ENCODE measurements at places on chromosomes 5 and 9.

DNA sequence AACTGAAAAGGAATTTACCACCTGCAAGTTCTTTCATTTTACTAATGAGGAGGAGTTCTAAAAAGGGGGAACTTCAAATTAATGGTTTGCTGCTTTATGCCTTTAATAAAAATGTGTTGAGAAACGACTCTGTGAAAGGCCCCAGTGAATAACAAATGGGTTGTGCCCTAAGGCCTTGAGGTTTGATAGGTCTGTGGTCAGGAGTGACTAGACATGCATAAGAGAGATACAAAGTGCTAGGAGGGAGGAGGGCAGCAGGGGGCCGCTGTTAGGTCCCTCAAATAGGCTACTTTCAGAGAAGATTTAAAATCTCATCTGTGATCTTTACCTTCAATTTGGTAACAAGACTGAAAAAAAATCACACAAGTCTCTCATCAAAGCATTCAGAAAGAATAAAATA, 58.3 kb downstream of the FAM81B start:
- DNase-seq, result no peak

- DNase-seq, result no peak
These were observed 1026.0 kb upstream of the ARRDC3 start for GRCh38 chr5:92409134-92409533.

GRCh38 chr9:8221462-8221861, 421.9 kb upstream of the DMAC1 start:
- DNase-seq, result no peak

GRCh38 chr9:124346347-124347163, 68.7 kb downstream of the PSMB7 start:
- DNase-seq, result no peak

GRCh38 chr9:84846906-84847305, 177.4 kb downstream of the NTRK2 start:
- no peak for DNase-seq

- no peak for DNase-seq
These were observed 41.4 kb downstream of the FABP6 start for GRCh38 chr5:160270704-160271103.

DNA sequence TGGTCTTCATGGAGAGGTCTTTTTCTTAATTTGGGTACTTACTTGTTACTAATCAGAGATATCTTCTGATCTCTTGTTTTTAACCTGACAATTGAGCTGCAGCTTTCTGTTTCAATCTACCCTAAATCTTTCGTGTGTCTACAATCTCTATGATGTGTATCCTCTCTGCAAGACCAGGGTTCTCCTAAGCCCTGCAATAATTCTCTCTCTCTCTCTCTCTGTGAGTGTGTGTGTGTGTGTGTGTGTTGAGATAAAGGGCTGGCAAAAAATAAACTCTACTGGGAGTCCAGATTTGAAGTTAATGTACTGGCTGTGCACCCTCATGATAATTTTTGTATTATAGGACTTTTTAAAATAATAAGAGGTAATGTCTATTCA, 57.8 kb upstream of the FBXL7 start:
- no peak for DNase-seq
